ENCODE measurements at places on chromosomes 7 and 10.

GRCh38 chr10:7188456-7189050 lies 222.3 kb downstream of the SFMBT2 start:
- no peak for DNase-seq

DNA sequence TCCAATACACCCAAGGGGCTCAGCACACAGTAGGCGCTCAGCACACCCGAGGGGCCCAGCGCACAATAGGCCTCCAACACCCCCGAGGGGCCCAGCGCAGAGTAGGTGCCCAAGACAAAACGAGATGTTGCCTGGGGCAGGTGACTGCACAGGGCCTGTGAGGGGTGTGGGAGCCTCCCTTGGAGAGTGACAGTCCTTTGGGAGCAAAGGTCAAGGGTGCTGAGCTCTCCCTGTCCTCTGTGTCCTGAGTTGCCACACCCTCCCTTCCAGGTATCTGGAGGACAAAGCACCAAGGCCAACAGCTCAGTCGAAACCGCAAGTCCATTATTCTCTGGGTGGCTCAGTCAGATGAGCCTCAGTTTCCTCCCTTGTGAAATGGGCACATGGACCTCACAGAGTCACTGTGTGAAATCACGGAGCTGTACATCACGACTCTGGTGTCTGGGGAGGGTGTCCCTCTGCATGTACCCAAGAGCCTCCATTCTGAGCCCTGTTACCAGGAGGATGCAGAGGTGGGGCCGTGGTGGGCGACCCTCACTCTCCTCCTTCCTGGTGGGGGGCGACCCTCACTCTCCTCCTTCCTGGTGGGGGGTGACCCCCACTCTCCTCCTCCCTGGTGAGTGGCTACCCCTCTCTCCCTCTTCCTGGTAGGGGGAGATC lies 81.3 kb downstream of the FOXL3 start:
- DNase-seq, result no peak

- DNase-seq, result no peak
Observed at GRCh38 chr10:109737626-109738025, 185.7 kb downstream of the XPNPEP1 start.

GRCh38 chr10:116768786-116769185 lies 26.4 kb upstream of the HSPA12A start:
- no peak for DNase-seq

DNA sequence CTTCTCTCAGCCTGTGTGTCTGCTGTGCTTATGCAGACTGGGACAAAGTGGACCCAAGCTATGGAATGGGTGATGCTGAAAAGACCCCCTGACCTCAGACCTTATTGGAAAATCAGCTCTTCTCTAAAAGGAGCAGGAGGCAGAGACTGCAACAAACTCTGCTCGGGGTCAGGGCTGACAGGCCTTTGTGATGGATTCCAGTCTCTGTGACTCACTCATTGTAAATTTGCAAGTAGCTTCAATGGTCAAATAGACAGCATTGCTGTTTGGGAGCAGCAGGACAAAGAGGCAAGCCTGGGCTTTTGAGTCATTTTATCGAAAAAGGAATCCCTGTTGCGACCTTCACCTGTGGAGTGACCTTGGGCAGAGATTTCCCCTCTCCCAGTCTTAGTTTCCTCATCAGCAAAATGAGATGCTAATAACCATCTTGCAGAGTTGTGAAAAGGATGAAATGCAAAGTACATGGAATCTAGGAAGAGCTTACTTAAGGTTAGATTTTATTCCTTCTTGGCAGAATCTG lies 26.1 kb upstream of the GPR26 start:
- DNase-seq, result no peak

- no peak for DNase-seq
Observed at GRCh38 chr10:132516771-132517725, 20.5 kb upstream of the INPP5A start.

DNA sequence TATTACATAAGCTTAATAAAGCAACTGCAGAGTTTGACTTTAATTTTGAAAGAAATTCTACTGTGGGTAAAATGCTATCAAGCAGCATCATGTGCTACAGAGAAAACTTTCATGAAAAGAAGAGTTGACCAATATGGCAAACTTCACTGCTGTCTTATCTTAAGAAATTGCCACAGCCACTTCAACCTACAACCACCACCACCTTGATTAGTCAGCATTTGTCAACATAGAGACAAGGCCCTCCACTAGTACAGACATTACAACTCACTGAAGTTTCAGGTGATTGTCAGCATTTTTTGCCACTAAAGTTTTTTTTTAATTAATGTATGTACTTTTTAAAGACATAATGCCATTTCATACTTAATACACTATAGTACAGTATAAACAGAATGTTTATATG lies 350.3 kb downstream of the HPSE2 start:
- DNase-seq, result no peak

DNA sequence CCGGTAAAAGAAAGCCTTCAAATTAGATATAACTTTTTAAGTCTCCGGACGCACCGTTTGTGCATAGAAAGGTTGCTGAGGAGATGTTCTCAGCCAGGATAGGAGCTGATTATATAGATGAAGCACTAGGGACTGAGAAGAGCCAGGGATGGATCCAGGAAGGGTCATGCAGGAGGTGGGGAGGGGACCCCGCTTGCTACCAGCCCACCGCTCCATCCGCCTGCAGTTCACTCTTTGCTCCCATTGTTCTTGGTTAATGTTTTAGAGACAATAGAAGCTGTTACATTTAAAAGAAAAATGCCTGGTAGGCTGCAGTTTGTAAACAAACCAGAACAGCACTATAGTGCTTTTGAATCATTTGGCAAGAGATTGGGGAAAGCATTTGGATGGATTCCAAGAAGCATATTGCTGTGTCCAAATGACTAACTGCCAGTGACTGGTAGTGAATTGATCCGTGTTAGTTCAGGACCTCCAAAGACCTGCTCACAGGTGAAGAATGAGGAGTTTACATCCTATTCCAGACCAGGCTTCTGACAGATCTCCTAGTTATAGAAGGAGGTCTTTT lies 175.9 kb upstream of the TAC1 start:
- DNase-seq, result no peak

DNA sequence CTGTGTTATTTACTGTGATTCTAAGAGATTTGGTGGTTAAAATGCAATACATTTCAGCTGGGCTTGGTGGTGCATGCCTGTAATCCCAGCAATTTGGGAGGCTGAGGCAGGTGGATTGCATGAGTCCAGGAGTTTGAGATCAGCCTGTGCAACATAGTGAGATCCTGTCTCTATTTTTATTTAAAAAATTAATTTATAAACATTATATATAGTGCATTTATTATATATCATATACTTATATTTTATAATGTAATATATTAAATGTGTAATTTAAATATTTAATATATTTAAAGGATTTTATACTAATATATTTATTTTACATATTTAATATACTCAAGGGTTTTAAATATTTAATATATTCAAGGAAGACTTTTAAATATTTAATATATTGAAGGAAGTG lies 402.8 kb upstream of the PCDH15 start:
- DNase-seq, result no peak

- DNase-seq, result no peak
Observed at GRCh38 chr7:80699721-80700256, 61.3 kb downstream of the CD36 start.

DNA sequence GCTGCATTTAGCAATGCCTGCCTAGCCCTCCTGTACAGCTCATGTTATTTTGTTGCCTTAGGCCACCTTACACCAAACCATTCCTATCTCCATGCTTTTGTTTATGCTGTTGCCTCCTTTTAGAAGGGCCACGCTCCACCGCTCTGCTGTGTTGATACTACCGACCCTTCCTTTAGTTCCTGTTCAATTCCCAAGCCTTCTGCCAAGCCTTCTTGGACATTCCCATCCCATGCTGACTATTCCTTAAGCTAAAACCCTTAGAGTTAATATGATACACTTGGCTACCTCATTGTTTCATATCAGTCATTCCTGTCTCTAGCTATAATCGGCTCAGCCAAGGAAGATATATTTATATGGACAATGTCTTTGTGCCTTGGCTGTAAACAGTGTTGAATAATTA lies 705.5 kb downstream of the LRMDA start:
- no peak for DNase-seq

DNA sequence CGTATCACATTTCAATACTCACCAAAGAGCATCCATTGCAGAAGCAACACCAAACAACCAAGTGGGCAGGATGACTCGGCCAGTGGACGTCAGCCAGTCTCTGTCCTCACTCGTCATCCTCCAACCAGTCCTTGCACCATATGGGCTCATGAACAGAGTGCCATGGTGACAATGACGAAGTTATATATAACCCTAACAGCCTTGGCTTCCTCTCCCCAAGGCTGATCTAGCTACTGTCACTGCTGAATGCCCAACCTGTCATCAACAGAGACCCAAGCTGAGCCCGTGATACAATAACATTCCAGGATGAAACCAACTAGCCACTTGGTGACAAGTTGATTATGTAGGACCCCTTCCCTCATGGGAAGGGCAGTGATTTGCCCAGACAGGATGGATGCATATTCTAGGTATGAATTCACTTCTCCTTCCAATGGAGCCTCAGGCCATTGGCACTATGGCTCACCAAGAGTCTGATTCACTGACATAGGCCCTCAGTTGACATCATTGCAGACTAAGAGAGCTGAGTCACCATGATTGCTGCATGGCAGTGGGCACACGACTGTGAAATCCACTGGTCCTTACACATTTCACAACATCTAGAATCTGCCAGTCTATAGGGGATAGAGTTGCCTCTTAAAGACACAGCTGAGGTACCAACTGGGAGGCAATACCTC lies 26.3 kb upstream of the PPIF start:
- no peak for DNase-seq

DNA sequence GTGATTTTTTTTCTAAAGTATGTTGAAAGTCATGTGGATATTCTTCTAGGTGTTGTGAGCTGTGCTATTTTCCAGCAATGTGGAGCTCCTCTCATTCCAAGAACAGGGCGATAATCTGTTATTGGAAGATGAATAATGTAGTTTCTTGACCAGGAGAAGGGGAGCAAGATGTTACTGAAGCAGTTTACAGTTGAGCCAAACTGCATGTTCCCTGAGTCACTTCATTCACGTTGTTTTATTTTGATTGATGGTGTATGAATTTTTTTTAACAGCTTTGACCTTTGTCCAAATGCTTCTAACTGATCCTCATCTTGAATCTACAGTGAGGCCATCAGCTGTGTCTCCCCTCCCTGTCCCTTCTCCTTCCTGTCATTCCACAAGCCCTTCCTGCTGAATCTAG lies 277.1 kb upstream of the KLF6 start:
- no peak for DNase-seq

DNA sequence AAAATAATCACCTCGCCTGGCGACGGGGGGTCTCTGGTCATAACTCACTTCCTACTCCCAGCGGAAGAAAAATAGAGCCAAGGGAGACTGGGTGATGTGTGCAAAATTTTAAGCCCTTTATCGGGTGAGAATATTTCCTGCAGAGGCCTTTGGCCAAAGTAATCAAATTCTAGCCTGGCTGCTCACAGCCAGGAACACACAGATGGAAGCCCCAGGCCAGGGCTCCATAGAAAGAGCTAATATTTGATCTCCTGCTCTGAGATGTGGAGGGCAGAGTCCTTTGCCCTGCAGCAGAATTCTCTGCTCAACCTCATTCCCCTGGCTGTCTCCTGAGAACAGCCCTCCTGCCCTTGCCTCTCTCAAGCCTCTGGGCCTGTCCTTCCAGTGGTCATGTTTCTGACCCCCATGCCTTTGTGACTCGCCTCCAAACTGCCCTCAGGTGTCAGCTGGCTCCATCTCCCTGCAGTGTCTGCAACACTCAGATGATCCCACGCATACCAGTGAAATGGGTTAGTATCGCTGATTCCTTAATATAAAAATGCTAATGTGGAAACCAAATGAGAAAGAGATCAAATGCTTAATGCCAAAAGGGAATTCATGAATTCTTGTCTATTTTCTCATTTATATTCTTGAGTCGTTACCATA lies 34.5 kb downstream of the FRMD4A start:
- no peak for DNase-seq

- DNase-seq, result no peak
Observed at GRCh38 chr10:75672111-75672671, 240.8 kb downstream of the LRMDA start.

- no peak for DNase-seq
Observed at GRCh38 chr10:123062726-123063125, 53.9 kb downstream of the ACADSB start.

- no peak for DNase-seq
Observed at GRCh38 chr7:2172311-2173188, 60.2 kb downstream of the MAD1L1 start.

DNA sequence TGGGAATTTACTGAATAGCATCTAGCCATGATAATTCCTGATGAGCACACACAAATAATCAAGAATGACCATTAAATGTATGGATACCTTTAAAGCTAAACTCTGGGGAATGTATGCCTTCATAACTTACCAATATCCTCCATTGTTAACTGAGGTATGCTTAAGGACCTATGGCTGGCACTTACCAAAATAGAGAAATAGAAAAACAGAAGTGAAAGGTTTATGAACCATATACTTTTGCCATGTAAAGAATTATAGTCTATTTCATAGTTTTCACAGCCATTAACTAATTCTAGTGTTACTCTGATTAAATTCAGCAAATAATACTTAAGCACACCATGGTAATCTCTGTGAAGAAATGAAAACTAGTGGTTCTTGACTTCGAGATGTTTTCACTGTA lies 1360.6 kb upstream of the LRRTM3 start:
- DNase-seq, result no peak

- no peak for DNase-seq
Observed at GRCh38 chr10:59361663-59362143, 646 bp downstream of the FAM13C start.

DNA sequence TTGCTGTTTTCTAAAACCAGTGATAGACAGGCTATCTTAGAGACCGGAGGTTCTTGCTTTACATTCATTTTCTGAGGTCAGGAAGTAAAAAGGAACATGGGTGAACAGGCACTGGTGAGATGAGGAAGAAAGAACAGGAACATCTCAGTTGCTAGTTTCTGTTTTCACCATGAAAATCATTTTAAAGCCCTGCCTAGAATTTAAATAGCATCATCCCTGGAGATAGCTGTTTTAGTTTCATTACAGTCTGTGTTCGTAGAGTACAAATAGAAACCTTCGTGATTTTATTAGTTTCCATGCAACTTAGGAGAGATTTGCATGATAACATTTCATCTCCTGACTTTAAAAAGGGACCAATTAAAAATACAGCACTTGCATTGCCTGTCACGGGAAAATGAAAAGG lies 14.7 kb downstream of the KCNMA1 start:
- no peak for DNase-seq

- DNase-seq, result peak; percentile 38
Observed at GRCh38 chr10:3785851-3786271, 852 bp upstream of the KLF6 start.

- DNase-seq, result no peak
Observed at GRCh38 chr7:135538376-135538775, 19.3 kb upstream of the NUP205 start.
